SJCRH30 (cell line): ENCODE measurements at places on chromosomes 2 and 18. TPM values are rescaled to one million over a fixed set of nuclear protein-coding genes. Genes with fewer than 3 reads are reported as not detected.

CD8B2 gene
- not detected in 2 replicates for total RNA-seq

TAF1B gene
- 27.6 and 40.5 TPM in 2 replicates for total RNA-seq

GPR75 gene
- total RNA-seq: 3.2 and 4.5 TPM in 2 replicates

OTX1 gene
- total RNA-seq: 4.1 and 4.3 TPM in 2 replicates

OSR1 gene
- 1.5 and 1.8 TPM in 2 replicates for total RNA-seq

NXPH2 gene
- not detected in 2 replicates for total RNA-seq

RNF152 gene
- 20.8 and 22.9 TPM in 2 replicates for total RNA-seq

KRTCAP3 gene
- total RNA-seq: 0.24 and 1.2 TPM in 2 replicates

MERTK gene
- total RNA-seq: 6.7 and 6.8 TPM in 2 replicates

GTF3C2 gene
- 86.8 and 89.4 TPM in 2 replicates for total RNA-seq

HMSD gene
- not detected in 2 replicates for total RNA-seq

RALBP1 gene
- total RNA-seq: 29.7 and 34.7 TPM in 2 replicates

NEU2 gene
- total RNA-seq: not detected in 2 replicates

SERPINB2 gene
- total RNA-seq: not detected in 2 replicates

DOK6 gene
- 0.03 and 0.47 TPM in 2 replicates for total RNA-seq

SMAD2 gene
- total RNA-seq: 67.4 and 69.8 TPM in 2 replicates

OTOF gene
- total RNA-seq: 0.08 TPM in 1 of 2 replicates, not detected in the other

UGT1A8 gene
- not detected in 2 replicates for total RNA-seq

DSG2 gene
- total RNA-seq: 4.8 and 4.9 TPM in 2 replicates

GRB14 gene
- not detected in 2 replicates for total RNA-seq

NT5DC4 gene
- total RNA-seq: not detected in 2 replicates

ZSWIM2 gene
- total RNA-seq: not detected in 2 replicates

ALPI gene
- total RNA-seq: not detected in 2 replicates

PSMD14 gene
- 99.9 and 105 TPM in 2 replicates for total RNA-seq

DSG1 gene
- total RNA-seq: 0.03 TPM in 1 of 2 replicates, not detected in the other

TM4SF20 gene
- not detected in 2 replicates for total RNA-seq

LIMS2 gene
- total RNA-seq: 4.0 and 5.5 TPM in 2 replicates

CDH19 gene
- total RNA-seq: 21.4 and 22.3 TPM in 2 replicates

MOGAT1 gene
- total RNA-seq: not detected in 2 replicates

RESP18 gene
- not detected in 2 replicates for total RNA-seq

CPO gene
- total RNA-seq: not detected in 2 replicates

SPC25 gene
- 51.1 and 55.2 TPM in 2 replicates for total RNA-seq
